HepG2 (cell line): ENCODE measurements at places on chromosomes 1 and 21.

- no peak for DNase-seq
These were observed 72.8 kb downstream of the PLEKHA6 start for GRCh38 chr1:204286831-204287421.

GRCh38 chr1:161886589-161886988 is 120.5 kb downstream of the ATF6 start:
- no peak for DNase-seq

- no peak for DNase-seq
These were observed 48.0 kb upstream of the LRRC52 start for GRCh38 chr1:165495858-165496205.

- peak; percentile 79 for DNase-seq
These were observed 19.6 kb upstream of the COQ8A start for GRCh38 chr1:226920446-226920894.

DNA sequence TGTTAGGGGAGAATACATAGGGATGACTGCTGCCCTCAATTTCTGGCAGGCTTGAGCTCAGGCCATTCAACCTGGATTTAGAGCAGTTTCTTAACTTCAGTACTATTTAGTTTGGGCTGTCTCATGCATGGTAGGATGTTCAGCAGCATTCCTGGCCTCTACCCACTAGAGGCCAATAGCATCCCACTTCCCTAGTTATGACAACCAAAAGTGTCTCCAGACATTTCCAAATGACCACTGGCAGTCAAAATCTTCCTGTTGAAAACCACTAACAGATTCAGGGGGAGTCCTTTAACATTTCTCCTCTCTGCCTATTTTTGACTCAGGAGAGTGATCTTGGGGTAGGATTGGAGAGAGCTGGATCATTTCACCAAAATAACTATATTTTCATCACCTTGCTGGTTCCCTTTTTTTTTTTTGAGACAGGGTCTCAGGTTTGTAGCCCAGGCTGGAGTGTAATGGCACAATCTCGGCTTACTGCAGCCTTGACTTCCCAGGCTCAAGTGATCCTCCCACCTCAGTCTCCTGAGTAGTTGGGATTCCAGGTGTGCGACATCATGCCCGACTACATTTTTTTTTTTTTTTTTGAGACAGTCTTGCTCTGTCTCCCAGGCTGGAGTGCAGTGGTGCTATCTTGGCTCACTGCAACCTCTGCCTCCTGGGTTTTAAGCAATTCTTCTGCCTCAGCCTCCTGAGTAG is 8.7 kb downstream of the GNAT2 start:
- DNase-seq: no peak
